H9 (cell line): ENCODE measurements at places on chromosomes 1 and 21. TPM values are rescaled to one million over a fixed set of nuclear protein-coding genes. Genes with fewer than 3 reads are reported as not detected.

GRCh38 chr1:96340686-96341085 is 380.9 kb upstream of the PTBP2 start:
- no peak overlapping the region for H3K27ac ChIP-seq
- H3K36me3 ChIP-seq, result no peaks in the 10 kb centered on the region; the same call in 2 of the 3 replicates
- no peaks in the 10 kb centered on the region for H3K27me3 ChIP-seq
- no peak overlapping the region for H3K4me3 ChIP-seq
- DNase-seq, result no peak
- H3K4me1 ChIP-seq, result no peaks in the 10 kb centered on the region

Gene SELP
- not detected in 2 replicates for total RNA-seq

Gene FCAMR
- not detected in 2 replicates for total RNA-seq

GRCh38 chr21:33018707-33019465 is 6.8 kb upstream of the OLIG2 start:
- H3K4me3 ChIP-seq, result peak overlapping the region; percentile 74
- H3K4me1 ChIP-seq, result no peaks in the 10 kb centered on the region
- H3K36me3 ChIP-seq, result no peaks in the 10 kb centered on the region; the same call in 1 of the 3 replicates

DNA sequence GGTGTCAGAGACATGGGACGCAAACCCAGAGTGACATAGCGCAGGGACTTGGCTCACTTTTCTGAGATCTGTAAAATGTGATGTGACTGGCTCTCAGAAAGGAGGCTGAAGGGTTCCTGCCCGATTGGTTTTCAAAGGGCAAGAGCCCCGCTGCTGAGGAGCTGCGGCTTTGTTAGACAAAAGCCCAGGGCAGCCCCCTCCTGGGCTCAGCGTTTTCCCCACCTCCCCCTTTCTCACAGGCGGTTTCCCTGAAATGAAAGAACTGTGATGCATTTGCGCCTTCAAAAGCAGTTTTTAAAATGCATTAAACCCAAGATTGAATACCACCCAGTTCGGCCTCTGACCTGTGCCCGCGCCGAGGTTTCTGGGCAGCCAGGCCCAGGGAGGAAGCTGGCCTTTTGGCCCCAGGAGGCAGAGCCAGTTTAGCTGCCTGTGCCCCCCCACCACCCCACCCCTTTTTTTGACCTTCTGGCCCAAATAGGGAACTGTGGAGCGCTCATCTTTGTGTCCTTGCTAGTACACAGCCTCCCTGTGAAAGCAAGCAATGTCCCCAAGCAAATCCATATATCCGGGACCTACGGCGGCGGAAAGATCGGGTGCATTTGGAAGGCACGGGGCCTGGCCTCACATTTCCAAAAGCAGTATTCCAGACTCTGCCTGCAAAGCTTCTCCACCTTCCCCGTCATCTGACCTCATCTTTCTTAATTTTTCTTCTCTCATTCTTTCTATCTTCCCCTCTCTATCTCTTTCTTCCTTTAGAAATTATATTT is 28.6 kb downstream of the CD247 start:
- H3K36me3 ChIP-seq, result no peaks in the 10 kb centered on the region
- peak overlapping the region; percentile 64 for H3K4me3 ChIP-seq
- no peak overlapping the region for H3K27ac ChIP-seq
- peak; percentile 74 for DNase-seq

- no peak for DNase-seq
- no peak overlapping the region for H3K27ac ChIP-seq
- no peak overlapping the region for H3K4me3 ChIP-seq
- H3K36me3 ChIP-seq, result peaks cover 3% of the 10 kb centered on the region; the same call in 1 of the 2 replicates
- no peaks in the 10 kb centered on the region for H3K27me3 ChIP-seq
- no peaks in the 10 kb centered on the region; the same call in 1 of the 2 replicates for H3K4me1 ChIP-seq
These were observed 63.7 kb upstream of the EPS8L3 start for GRCh38 chr1:109827466-109827865.

DNA sequence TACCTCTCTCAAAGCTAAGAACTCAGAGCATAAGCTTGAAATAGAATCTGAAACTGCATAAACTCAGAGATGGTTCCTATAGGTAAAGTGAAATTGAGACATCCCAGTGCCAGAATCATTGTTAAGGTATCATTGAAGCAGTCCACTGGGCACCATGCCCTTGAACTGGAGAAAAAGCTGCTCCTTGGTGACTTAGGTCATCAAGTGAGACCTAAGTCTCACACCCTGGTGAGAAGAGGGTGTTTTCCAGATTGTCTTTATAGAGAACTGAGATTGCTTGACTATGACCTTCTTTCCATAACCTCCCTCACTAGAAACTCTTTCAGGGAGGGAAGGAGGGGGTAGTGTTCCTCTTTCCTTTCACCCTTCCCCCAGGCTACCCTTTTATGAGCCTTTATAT is 9.4 kb upstream of the ATP6V1G3 start:
- no peak for DNase-seq
- H3K27me3 ChIP-seq, result no peaks in the 10 kb centered on the region
- H3K27ac ChIP-seq, result no peak overlapping the region

Gene FYB2
- total RNA-seq, result 0.33 and 0.48 TPM in 2 replicates

GRCh38 chr1:21280011-21280471 is 10.2 kb downstream of the ECE1 start:
- peaks cover 5% of the 10 kb centered on the region; the same call in 1 of the 2 replicates for H3K4me1 ChIP-seq
- H3K4me3 ChIP-seq, result no peak overlapping the region
- no peaks in the 10 kb centered on the region for H3K36me3 ChIP-seq
- no peaks in the 10 kb centered on the region for H3K27me3 ChIP-seq
- no peak overlapping the region for H3K27ac ChIP-seq

DNA sequence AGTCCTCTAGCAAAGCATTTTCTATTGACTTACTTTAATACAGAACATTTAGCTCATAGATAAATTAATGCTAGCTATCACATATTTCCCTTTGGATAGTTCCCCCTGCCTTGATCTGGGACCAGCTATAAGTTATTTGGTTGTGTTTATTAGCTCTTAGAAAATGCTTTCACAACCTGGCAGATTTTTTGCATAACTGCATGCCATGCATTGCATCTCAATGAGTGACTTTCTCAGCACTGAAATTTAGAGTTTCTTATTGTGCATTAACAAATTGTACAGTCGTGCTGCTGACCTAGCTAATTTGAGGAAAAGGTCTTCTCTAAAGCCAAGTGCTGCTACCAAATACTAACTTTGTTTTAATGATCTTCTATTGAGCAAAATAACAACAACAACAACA is 164.8 kb downstream of the PLPPR5 start:
- H3K4me1 ChIP-seq, result no peaks in the 10 kb centered on the region
- H3K27ac ChIP-seq, result no peak overlapping the region
- H3K4me3 ChIP-seq, result no peak overlapping the region
- no peaks in the 10 kb centered on the region for H3K36me3 ChIP-seq

Gene LRRC53
- total RNA-seq, result not detected in 2 replicates

GRCh38 chr1:59094001-59094400 is 202.9 kb upstream of the FGGY start:
- no peaks in the 10 kb centered on the region; the same call in 2 of the 3 replicates for H3K36me3 ChIP-seq
- H3K27ac ChIP-seq, result no peak overlapping the region
- peaks cover 4% of the 10 kb centered on the region; the same call in 1 of the 2 replicates for H3K4me1 ChIP-seq
- no peak overlapping the region for H3K4me3 ChIP-seq
- no peak for DNase-seq

DNA sequence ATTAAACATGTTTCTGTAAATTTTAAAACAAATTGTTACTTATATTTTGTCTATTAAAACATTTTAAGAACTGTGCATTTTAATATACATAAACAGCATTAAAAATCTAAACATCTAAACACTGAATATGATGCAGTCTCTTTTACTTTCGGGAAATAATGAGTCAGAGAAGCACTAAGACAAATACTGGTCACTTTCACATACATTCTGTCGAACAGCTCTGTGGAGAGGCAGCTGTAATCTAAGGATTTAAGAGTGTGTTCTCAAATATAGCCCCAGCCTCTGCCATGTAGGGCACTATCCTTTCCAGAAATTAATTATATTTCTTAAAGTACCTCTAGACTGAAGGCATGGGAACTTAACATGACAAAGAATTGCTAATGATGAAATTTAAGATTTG is 89.6 kb upstream of the PTGFR start:
- no peaks in the 10 kb centered on the region for H3K4me1 ChIP-seq
- H3K27me3 ChIP-seq, result no peaks in the 10 kb centered on the region
- no peaks in the 10 kb centered on the region for H3K36me3 ChIP-seq
- H3K4me3 ChIP-seq, result no peak overlapping the region
- H3K27ac ChIP-seq, result no peak overlapping the region

Gene RUNX3
- total RNA-seq, result 0.33 and 0.35 TPM in 2 replicates

GRCh38 chr1:29548091-29548490 is 311.8 kb downstream of the PTPRU start:
- H3K4me3 ChIP-seq, result no peak overlapping the region
- no peaks in the 10 kb centered on the region; the same call in 1 of the 2 replicates for H3K4me1 ChIP-seq
- no peak for DNase-seq
- no peak overlapping the region for H3K27ac ChIP-seq

- no peak overlapping the region for H3K4me3 ChIP-seq
- no peak for DNase-seq
- no peak overlapping the region for H3K27ac ChIP-seq
- H3K4me1 ChIP-seq, result no peaks in the 10 kb centered on the region
- H3K27me3 ChIP-seq, result no peaks in the 10 kb centered on the region
These were observed 90.8 kb downstream of the TBX19 start for GRCh38 chr1:168371477-168371876.

GRCh38 chr1:59690171-59690930 is 124.4 kb upstream of the HOOK1 start:
- DNase-seq, result no peak
- H3K27me3 ChIP-seq, result no peaks in the 10 kb centered on the region
- no peak overlapping the region for H3K27ac ChIP-seq

- DNase-seq, result no peak
- H3K27ac ChIP-seq, result no peak overlapping the region
- no peak overlapping the region for H3K4me3 ChIP-seq
- peaks cover 7% of the 10 kb centered on the region for H3K36me3 ChIP-seq
- no peaks in the 10 kb centered on the region for H3K4me1 ChIP-seq
These were observed 32.4 kb upstream of the SCCPDH start for GRCh38 chr1:246691622-246692495.

- H3K27me3 ChIP-seq, result no peaks in the 10 kb centered on the region; the same call in 1 of the 2 replicates
- no peaks in the 10 kb centered on the region for H3K36me3 ChIP-seq
- H3K4me3 ChIP-seq, result no peak overlapping the region
These were observed 346.9 kb downstream of the PBX1 start for GRCh38 chr1:164905869-164906268.

Gene RGS4
- not detected in 2 replicates for total RNA-seq

DNA sequence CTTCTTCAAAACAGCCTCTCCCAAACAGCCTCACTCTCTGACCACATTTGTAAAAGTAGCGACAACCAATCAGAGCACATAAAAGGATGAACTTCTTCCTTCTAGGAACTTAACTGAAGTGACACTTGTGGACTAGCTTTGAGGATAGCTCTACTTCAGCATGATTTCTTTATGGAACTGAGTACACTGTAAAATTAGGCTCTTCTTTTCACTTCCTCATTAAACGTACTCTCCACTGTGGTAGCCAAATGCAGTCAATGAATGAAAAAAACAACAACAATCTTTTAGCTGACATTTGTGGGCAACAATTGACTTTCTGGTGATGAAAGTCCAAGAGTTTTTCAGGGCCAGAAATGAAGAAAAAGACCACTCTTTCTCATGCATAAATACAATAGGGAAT is 9.6 kb downstream of the LRRC53 start:
- H3K27me3 ChIP-seq, result no peaks in the 10 kb centered on the region
- DNase-seq, result no peak
- no peak overlapping the region for H3K27ac ChIP-seq
- H3K4me1 ChIP-seq, result no peaks in the 10 kb centered on the region; the same call in 1 of the 2 replicates

Gene PFDN2
- total RNA-seq, result 71.8 and 76.1 TPM in 2 replicates

GRCh38 chr1:187143783-187144182 is 315.0 kb downstream of the PLA2G4A start:
- no peaks in the 10 kb centered on the region for H3K4me1 ChIP-seq
- no peak for DNase-seq
- no peaks in the 10 kb centered on the region for H3K27me3 ChIP-seq
- H3K27ac ChIP-seq, result no peak overlapping the region

GRCh38 chr1:3796215-3797061 is at the start of gene LRRC47:
Gene LRRC47, minus strand, starts transcription at chr1:3796498. Its CDS starts 22 bp downstream, at chr1:3796476.
- DNase-seq, result peak; percentile 90
- no peaks in the 10 kb centered on the region for H3K27me3 ChIP-seq
- H3K27ac ChIP-seq, result no peak within 1 kb of the TSS
- peaks cover 13% of the 10 kb centered on the region for H3K36me3 ChIP-seq

- no peak overlapping the region for H3K27ac ChIP-seq
- no peaks in the 10 kb centered on the region for H3K4me1 ChIP-seq
- H3K4me3 ChIP-seq, result no peak overlapping the region
These were observed 389.7 kb downstream of the PTPRU start for GRCh38 chr1:29626066-29626465.

GRCh38 chr1:201009962-201010645 is 13.4 kb downstream of the KIF21B start:
- H3K36me3 ChIP-seq, result no peaks in the 10 kb centered on the region
- no peak overlapping the region for H3K4me3 ChIP-seq
- peak; percentile 54 for DNase-seq
- H3K27ac ChIP-seq, result no peak overlapping the region
- 0 out of 2 replicates have a peak, but pooled peaks cover 3% of the 10 kb centered on the region for H3K4me1 ChIP-seq

DNA sequence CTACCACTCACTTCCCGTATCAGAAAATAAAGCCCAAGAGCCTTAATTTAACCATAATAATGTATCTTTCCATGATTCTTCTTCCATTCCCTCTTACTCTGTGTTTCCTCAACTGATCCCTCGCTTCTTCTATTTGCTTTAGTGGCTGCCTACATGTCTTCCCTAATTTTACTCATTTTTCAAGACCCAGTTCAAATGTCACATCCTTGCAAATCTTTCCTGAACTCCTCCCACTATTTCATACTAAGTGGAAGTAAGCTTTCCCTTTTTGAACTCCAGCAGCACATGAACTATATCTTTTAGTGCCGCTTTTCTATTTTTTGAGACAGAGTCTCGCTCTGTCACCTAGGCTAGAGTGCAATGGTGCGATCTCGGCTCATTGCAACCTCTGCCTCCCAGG is 3.8 kb upstream of the NFYC start:
- H3K4me3 ChIP-seq, result no peak overlapping the region
- no peaks in the 10 kb centered on the region for H3K27me3 ChIP-seq
- peaks cover 25% of the 10 kb centered on the region for H3K36me3 ChIP-seq
- H3K27ac ChIP-seq, result no peak overlapping the region

DNA sequence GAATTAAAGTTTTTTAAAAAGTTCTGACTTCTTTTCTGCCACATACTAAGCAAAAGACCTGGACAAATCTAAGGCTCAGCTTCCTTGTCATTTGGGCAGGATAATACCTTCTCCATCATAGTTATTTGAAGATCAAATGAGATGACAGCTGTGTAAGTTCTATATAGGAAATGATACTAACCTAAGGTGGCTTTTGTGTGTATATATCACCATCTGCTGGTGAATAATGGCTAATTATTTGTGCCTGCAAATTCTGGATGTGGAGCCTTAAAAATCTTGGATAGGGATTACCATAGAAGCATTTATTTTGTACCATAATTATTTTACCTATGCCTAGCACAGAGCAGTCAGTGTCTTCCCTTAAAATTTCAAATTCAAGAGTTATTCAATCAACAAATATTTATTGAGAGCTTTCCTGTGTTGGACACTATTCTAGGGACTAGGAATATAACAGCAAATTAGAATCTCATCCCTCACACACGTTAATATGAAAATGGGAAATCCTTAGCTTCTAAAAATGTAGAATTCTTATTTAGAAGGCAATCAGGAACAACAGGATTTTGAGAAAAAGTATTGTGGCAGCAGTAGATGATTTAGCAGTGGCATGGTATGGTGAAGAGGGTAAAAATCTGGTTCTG is 89.8 kb downstream of the TMEM200B start:
- H3K36me3 ChIP-seq, result peaks cover 3% of the 10 kb centered on the region; the same call in 1 of the 3 replicates
- H3K27me3 ChIP-seq, result no peaks in the 10 kb centered on the region
- H3K27ac ChIP-seq, result no peak overlapping the region

Gene IL20
- total RNA-seq, result not detected in 2 replicates

Gene CYYR1
- 13.1 and 13.6 TPM in 2 replicates for total RNA-seq

Gene MAN1C1
- 9.3 and 9.9 TPM in 2 replicates for total RNA-seq

- no peak overlapping the region for H3K4me3 ChIP-seq
- peaks cover 40% of the 10 kb centered on the region for H3K36me3 ChIP-seq
- H3K4me1 ChIP-seq, result no peaks in the 10 kb centered on the region
- DNase-seq, result no peak
- no peaks in the 10 kb centered on the region for H3K27me3 ChIP-seq
- H3K27ac ChIP-seq, result no peak overlapping the region
These were observed 18.1 kb downstream of the DCAF8 start for GRCh38 chr1:160244209-160244608.
